Activated CD4-positive, alpha-beta T cell treated with anti-CD3 and anti-CD28 coated beads, Interleukin-2, amount 10 ng/mL, durations not matched to agents 7 days and 5 days (primary cell): ENCODE measurements at places on chromosomes 2 and 18.
A peak's percentile ranks its signal among the peaks of the same experiment; 100 is the strongest.

DNA sequence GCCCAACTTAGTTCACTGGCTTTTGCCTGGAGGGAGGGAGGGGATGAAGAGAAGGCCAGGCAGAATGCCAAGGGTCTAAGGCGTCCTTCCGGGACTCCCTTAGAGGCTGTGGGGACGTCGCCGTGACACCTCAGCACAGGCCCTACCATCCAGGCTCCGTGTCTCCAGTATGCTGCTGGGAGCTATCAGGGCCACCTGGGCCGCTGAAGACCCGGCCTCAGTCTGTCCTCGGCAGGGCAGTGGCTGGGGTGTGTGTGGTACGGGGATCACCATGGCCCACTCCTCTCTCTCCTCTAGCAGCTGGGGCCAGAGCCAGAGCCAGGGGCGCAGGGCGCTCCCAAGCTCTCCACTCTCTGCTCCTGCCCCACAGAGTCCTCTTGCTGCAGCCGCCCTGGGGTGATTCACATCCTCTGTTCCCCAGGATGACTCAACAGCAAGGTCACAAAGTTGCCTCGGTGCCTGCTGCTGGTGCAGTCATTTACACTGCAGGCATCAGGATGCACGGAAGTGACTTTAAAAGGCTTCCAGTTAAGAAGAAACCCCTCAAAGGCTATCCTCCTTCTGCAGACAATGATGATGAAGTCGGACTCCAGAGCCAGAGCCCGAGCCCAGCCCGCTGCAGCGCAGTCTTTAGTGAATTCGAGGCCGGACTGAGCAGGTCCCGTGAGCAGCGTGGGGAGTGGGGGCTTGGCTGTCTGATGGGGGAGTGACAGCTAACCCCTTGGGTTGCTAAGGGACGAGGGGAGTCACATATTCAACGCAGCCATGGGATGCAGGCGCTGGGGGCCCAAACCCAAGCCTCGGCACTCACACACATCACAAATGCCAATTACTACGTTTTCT, 31.9 kb downstream of the SNORC start:
- no peaks in the 10 kb centered on the region for H3K36me3 ChIP-seq
- no peaks in the 10 kb centered on the region for H3K27me3 ChIP-seq
- no peaks in the 10 kb centered on the region for H3K4me1 ChIP-seq
- H3K4me3 ChIP-seq = no peak overlapping the region
- no peak for DNase-seq

DNA sequence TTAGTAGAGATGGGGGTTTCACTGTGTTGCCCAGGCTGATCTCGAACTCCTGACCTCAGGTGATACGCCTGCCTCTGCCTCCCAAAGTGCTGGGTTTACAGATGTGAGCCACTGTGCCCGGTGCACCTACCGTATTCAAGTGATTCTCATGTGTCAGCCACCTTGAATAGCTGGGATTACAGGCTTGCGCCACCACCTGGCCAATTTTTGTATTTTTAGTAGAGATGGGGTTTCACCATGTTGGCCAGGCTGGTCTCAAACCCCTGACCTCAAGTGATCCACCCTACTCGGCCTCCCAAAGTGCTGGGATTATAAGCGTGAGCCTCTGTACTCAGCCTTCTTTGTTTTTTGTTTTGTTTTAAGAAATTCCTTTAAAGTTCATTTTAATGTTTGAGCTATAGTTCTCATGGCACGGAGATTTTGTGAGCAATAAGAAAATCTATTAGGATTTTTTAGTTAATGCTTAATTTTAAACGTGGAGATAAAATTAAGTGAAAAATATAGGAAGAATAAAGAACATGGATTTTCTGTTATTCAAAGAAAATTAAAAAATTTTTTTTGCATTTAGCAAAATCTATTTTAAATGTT, 242.6 kb downstream of the PHLPP1 start:
- no peaks in the 10 kb centered on the region for H3K36me3 ChIP-seq
- no peak overlapping the region for H3K4me3 ChIP-seq
- peaks cover 14% of the 10 kb centered on the region for H3K4me1 ChIP-seq
- H3K27me3 ChIP-seq = no peaks in the 10 kb centered on the region
- no peak overlapping the region for H3K27ac ChIP-seq

DNA sequence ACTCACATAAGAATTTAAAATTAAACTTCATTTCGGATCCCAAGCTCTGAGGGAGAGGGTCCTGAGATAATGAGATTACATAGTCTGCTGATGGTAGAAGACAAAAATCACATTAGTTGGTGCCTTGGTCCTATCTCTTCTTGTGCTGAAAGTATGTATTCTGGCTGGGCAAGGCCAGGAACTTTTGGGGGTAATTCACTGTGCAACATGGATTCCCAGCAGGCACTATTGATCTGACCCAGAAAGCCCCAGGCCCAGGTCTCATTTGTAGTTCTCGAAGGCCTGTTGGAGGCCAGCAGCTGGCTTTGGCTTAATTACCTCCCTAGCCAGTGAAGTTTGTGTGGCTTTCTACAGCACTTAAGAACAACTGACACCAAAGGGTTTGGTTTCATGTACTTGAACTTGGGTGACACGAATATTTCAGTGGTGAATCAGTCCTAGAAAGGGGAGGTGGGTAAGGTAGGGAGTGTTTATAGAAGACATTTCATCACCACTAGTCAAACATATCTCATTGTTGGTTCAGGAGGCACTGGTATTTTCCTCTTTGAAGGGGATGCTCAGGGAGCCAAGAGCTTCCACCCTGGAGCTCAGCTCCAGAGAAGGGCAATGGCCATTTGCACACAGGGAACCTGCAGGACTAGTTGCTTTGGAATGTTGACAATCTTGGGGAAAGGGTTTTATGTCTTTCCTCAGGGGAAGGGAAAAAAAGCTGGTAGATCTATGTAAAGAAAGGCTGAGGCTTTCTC, 217.8 kb downstream of the OSR1 start:
- no peak overlapping the region for H3K27ac ChIP-seq
- H3K4me3 ChIP-seq = no peak overlapping the region
- no peaks in the 10 kb centered on the region for H3K36me3 ChIP-seq
- no peak for DNase-seq

DNA sequence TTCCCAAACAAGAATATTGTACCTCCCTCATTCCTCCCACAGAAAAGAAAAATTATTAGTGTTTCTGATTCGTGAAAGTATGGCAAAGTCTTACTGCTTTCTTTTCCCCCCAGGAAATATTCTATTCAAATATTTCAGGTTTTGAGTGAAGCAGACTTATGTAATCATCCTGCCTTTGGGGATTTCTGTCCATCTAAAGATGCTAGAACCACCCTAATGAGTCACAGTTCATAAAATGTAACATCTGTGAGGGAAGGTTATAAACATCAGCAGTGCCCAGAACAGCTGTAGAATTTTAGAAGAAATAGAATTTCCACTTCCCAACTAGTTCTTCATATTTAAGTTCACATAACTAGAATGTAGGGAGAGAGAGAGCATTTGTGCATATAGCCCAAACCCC, 39.0 kb downstream of the EEF1B2 start:
- H3K36me3 ChIP-seq = no peaks in the 10 kb centered on the region
- H3K4me1 ChIP-seq = no peaks in the 10 kb centered on the region
- H3K27ac ChIP-seq = no peak overlapping the region
- no peak for DNase-seq

DNA sequence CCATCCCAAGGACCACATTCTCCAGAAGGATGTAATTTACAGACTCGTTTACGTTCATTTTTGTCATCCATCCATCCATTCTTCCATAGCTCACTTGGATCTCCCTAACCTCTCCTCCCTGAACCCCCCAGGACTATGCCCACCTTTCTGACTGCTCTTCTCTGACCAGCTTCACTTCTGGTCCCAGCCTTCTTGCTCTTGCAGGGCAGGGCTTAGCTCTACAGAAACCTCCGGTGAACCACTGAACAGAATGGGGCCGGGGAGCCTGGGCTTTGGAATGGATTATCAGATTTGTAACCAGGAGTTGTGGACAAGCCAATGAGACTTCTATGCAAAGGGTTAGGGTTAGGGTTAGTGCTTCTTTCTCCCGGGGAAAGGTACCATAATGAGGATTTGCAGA, 95.0 kb downstream of the TGFA start:
- no peaks in the 10 kb centered on the region for H3K36me3 ChIP-seq
- H3K27me3 ChIP-seq = peaks cover 21% of the 10 kb centered on the region
- no peak overlapping the region for H3K4me3 ChIP-seq
- no peak overlapping the region for H3K27ac ChIP-seq
- no peak for DNase-seq

DNA sequence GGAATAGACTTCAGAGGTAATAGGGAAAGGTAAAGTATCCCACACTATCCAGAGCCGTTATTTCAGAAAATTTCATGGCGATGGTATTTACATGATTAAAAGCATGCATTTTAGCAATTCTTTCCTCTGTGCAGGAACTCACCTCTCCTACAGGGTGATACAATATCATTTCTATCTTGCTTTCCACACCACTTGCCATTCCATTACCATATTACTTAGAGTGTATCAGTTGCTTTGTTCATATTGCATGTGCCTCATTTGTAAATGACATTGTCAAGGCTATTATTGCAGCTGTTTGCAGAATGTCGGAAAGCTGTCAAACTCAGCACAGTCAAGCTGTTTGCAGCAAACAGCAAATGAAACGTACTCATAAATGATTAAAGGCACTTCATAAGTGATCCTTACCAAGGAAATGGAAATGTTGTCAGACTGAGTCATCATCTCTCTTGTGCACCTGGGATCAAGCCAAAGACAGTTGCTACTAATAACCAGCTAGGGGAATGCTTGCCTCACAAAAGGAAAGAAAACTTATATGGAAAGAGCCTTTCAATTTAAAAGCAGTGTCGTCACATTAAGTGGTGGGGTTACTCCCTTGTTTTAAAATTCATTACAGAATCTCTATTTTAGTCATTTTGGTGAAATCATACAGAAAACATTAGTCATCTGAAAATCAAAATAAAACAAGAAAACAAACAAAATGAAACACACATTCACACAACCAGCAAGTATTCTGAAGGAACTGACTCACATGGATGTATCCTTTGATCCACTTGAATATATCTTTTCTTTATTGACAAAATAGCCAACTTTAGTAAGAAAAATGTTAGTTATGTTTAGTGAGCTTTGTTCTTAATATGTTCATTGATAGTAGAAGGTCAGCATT, 1064.1 kb upstream of the CNTNAP5 start:
- no peaks in the 10 kb centered on the region for H3K36me3 ChIP-seq
- H3K4me3 ChIP-seq = no peak overlapping the region
- no peak for DNase-seq

DNA sequence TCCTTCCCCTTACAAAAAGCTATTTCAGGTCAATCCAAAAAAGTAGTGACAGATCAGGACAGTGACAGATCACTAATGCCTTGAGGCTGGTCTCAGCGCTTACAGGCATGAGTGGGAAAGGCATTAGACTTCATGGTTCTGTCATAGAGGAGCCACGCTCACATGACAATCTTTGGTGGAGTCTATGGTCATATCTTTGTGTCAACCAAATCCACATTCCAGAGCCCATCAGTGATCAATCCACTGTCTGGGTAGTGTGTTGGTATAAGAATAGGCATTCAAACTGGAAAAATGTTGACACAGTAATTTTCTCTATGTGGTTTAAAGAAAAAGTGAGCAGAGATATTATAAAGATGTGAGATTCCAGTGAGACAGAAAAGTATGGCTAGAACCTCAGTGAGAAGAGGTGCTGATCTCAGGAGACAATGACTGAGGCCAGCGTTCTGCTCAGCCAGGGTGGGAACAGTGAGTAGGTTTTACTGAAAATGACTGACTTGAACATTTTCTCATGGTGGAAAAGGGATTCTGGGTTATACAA, 215.0 kb downstream of the IRS1 start:
- peaks cover 24% of the 10 kb centered on the region for H3K27me3 ChIP-seq
- no peak for DNase-seq
- no peaks in the 10 kb centered on the region for H3K4me1 ChIP-seq
- H3K36me3 ChIP-seq = no peaks in the 10 kb centered on the region

DNA sequence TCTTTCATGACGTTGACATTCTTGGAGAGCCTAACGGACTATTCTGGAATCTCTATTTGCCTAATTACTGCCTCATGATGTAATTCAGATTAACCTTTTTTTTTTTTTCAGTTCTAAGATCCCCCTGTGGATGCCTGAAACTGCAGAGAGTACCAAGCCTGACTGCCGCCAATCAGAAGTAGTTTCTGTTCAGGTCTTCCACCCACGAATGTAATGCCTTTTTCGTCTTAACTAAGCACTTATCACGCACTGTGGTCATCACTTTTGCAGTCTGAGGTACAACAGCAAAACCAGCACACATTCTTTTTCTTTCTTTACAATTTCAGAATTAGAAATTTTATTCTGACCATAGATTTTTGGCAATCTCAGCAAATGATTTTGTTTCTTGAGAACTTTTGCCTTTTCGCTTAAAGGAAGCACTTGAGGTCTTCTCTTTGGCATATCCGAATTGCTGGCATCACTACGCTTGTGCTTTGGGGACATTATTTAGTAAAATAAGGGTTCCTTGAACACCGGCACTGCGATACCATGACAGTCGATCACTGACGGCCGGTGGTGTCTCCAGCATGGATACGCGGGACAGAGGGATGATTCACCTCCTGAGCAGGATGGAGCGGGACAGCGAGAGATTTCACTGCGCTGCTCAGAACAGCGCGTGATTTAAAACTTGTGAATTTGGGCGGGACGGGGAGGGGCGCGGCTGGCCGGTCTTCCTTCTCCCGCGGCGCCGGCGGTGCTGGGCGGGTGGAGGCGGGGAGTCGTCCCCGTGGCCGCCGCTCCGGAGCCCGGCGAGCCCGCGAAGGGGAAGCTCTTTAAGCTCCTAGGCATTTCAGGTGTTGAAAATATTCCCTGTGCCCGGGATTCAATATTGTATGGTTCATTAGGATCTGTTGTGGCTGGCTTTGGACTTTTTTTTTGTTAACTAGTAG, 32.0 kb upstream of the GPR55 start:
- peak overlapping the region; percentile 91 for H3K27ac ChIP-seq

- no peak overlapping the region for H3K4me3 ChIP-seq
- no peaks in the 10 kb centered on the region for H3K36me3 ChIP-seq
- H3K27me3 ChIP-seq = no peaks in the 10 kb centered on the region
- no peak for DNase-seq
- H3K4me1 ChIP-seq = no peaks in the 10 kb centered on the region
These were observed 109.6 kb upstream of the SPOPL start for GRCh38 chr2:138391946-138392345.

DNA sequence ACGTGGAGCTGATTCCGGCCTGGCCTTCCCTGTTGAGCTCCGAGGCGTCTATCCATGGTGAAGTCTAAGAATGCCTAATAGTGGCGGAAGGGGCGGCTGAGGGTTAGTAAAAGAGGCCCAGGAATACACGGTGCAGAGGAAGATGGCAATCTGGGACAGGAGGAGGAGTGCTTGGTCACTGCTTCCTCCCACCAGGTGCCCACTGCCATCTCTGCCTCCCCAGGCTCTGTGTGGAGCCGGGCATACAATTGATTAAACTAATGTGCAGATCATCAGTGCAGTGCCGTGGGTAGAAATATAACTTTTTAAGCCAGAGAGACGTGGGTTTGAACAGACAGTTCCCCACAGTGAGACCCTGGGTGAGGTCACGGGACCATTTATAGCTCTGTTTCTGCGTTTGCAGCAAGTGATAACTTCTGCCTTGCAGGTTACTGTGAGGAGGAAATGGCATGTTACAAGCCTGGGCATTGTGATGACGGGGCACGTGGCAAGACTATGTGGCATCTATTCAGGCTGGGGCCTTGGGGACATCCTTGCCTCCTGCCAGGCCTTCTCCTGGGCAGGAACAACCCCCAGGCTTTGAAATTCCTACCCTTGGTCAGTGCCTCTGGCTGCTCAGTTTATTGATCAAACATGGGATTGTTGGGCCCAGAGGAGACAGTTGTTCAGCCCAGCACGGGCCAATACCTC, 204.9 kb downstream of the ASB1 start:
- H3K27ac ChIP-seq = no peak overlapping the region
- H3K36me3 ChIP-seq = no peaks in the 10 kb centered on the region
- no peak overlapping the region for H3K4me3 ChIP-seq

- DNase-seq = peak; percentile 15
- peaks cover 7% of the 10 kb centered on the region for H3K4me1 ChIP-seq
- peaks cover 9% of the 10 kb centered on the region for H3K36me3 ChIP-seq
- no peak overlapping the region for H3K27ac ChIP-seq
- H3K27me3 ChIP-seq = no peaks in the 10 kb centered on the region
These were observed 57.2 kb downstream of the MAP4K3 start for GRCh38 chr2:39379643-39380524.
